ENCODE measurements at places on chromosomes 7 and 10.

- no peak for DNase-seq
Measured at GRCh38 chr10:26801831-26802230, 58.9 kb downstream of the ABI1 start.

DNA sequence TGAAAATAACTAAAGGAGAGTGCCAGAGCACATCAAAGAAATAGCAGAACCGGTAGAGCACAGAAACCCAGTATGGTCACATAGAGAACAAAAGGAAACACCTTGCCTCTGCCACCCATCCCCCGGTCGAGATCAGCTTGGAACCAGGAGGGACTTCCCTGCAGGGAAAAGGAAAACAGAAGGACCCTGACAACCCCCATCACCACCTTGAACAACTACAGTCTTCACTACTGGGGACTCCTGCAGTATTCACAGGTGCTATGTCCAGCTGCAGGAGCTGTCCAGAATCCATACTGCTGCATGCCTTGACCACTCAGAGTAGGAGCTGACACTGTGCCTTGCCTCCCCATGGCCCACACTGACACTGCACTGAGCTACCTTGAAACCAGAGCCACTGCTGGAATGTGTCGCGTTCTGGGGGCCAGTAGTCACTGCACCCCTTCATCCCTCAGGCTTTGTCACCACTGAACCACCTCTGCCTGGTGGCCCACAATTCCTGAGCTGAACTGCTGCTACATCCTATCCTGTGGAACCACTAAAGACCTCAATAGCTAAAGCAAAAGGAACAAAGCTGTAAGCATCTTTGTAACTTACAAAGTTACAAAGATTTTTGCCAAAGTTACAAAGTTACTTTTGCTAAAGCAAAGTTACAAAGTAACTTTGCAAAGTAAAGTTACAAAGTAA is 66.8 kb downstream of the TRIL start:
- DNase-seq, result no peak

DNA sequence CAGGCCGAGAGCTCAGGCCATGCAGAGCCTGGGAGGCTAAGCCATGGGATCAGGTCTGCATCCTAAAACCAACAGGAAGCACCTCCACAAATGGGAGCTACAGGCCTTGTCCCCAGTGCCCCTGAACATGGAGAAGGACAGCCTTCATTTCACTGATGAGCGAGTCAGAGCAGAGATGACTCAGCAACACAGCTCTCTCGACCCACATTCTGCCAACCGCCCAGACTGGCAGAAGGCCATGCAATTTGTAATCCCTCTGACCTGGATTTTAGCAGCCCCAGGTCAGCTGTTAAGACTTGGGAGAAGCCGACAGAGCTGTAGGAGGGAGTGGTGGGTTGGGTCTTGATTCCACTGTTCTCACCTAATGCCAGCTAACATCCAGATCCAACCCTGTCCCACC is 25.5 kb downstream of the VOPP1 start:
- DNase-seq, result peak; percentile 94

- peak; percentile 49 for DNase-seq
Measured at GRCh38 chr10:34010891-34011290, 676.4 kb upstream of the NRP1 start.

GRCh38 chr10:126264102-126265018 is 123.9 kb downstream of the ADAM12 start:
- DNase-seq, result no peak

DNA sequence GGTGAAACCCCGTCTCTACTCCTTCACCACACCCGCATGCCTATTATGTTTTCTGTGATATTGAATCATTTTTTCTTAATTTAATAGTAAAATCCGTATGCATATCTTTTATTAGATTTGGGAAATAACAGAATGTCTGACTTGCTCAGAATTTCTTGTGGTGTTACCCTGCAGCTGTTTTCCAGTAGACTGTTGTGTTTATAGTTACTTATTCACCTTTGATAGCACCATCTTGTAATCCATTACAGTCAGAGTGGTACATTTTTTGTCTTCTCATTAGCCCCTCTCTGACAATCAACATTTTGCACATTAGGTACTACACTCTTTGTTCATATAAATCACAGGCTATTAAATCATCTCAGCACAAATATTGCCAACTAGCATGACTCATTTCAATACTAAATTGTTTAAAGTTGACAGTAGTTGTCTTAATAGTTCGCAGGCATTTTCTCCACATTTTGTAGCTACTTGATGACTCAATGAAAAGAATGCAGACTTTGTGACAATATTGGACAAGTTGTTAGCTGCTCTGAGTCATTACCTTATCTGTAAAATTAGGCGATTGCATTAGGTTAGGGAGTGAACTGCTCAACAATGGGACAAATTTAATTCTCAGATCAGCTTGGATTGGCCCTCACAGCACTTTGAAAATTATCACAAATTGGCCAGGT is 17.8 kb upstream of the SLC16A12 start:
- DNase-seq, result peak; percentile 94

DNA sequence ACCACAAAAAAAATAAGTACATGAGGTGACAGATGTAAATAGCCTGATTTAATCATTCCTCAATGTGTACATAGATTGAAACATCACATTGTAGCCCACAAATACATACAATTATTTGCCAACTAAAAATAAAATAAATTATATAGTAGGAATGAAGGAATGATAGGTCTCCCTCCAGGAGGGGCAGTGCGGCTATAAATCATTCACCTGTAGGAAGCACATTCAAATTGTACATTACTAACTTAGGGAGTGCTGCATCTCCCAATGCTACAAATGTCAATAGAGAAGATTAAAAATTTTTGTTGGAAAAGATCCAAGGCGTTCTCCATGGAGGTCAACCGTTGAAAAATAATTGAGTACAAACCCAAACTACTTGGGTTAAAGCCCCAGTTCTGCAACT is 4.2 kb downstream of the KBTBD2 start:
- no peak for DNase-seq

- no peak for DNase-seq
Measured at GRCh38 chr7:108245523-108246226, 115.5 kb upstream of the LAMB4 start.

DNA sequence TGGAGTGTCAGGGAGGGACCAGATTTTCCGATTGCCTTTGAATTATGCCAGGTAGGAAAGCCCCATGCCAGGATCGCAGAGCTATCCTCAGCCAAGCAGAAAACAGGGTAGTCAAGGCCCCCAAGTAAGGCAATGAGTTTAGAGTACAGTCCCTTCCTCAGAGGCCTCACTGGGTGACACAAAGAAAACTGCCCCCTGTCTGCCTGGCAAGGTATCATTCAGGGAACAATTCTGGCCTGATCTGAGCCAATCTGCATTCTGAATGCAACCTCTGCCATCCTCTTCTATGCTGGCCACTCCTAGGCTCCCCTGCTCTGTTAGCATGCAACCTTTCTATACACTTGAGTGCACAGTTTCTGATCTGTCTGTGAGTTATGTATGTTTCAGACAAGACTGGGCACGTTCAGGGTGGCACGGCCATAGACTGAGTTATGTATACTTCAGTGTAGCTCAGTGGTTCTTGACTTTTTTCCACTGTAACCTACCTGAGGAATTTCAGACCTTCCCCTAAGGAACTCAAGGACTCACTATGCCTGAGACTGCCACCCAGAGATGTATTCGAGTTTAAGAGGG is 336.8 kb downstream of the PLXNA4 start:
- no peak for DNase-seq

GRCh38 chr10:22505911-22506685 is 160.8 kb downstream of the SPAG6 start:
- no peak for DNase-seq

GRCh38 chr7:133081119-133081598 is 731 bp downstream of the CHCHD3 start:
- DNase-seq, result peak; percentile 11

DNA sequence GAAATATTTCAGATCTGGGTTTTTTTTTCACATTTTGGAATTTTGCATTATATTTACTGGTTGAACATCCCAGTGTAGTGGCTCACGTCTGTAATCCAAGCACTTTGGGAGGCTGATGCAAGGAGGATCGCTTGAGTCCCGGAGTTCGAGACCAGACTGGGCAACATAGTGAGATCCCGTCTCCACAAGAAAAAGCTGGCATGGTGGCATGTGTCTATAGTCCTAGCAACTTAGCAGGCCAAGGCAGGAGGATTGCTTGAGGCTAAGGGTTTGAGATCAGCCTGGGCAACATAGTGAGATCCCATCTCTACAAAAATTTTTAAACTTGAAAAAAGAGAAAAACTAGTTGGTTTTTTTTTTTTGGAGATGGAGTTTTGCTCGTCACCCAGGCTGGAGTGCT is 6.0 kb downstream of the RFC2 start:
- no peak for DNase-seq

GRCh38 chr10:87580016-87580415 is 75.3 kb downstream of the MINPP1 start:
- no peak for DNase-seq

DNA sequence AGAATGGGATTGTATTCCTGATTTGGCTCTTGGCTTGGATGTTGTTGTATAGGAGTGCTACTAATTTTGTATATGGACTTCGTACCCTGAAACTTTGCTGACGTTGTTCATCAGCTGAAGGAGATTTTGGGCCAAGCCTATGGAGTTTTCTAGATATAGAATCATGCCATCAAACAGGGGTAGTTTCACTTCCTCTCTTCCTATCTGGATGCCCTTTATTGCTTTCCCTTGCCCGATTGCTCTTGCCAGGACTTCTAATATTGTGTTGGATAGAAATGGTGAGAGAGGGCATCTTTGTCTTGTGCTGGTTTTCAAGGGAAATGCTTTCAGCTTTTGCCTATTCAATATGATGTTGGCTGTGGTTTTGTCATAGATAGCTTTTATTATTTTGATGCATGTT is 92.3 kb downstream of the CCDC7 start:
- DNase-seq, result no peak

DNA sequence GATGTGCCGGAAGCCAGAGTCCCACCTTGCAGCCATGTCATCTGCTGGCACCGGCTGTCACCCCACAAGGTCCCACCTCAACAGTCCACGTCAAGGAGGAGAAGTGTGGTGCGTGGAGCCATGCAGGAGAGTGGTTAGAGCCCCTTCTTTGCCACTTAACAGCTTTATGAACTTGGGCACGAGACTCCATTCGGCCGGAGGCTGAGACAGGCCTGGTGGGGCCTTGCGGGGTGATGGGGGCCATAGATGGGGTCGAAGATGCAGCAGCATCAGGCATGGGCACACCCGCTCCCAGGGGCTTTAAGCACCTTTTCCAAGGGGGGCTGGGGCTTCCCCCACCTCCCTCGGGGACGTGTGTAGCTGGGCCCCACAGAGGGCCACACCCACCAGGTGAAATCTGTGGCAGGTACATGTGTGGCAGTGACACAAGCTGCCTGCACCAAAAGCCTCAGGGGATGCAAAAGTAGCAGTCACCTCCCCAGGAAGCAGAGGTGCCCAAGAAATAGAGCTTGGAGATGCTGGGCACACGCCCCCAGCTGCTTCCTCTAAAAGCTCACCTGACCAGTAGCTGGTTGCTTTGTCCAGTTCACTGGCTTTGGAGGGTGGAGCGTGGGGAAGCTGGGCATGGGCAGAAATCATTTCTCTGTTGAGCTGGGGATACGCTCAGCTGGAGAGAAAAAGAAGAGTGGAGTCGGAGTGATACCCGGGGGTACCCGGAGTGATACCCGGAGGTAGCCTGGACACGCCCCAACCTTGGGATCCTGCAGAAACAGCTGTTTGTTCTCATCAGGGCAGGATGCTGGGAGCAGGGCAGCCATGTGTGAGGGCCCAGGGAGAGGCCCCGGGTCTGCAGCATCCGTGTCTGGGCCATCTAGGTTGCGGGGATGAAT is 199.8 kb downstream of the EBF3 start:
- DNase-seq, result no peak

GRCh38 chr7:152663931-152664330 is 12.0 kb downstream of the XRCC2 start:
- no peak for DNase-seq

- peak; percentile 18 for DNase-seq
Measured at GRCh38 chr7:92058040-92058439, 76.2 kb downstream of the CYP51A1 start.
